ENCODE measurements at places on chromosomes 13 and 19.

GRCh38 chr19:47435196-47435595, 15.9 kb upstream of the MEIS3 start:
- no peak for DNase-seq

- no peak for DNase-seq
Measured at GRCh38 chr13:76958841-76959432, 10.6 kb downstream of the ACOD1 start.

DNA sequence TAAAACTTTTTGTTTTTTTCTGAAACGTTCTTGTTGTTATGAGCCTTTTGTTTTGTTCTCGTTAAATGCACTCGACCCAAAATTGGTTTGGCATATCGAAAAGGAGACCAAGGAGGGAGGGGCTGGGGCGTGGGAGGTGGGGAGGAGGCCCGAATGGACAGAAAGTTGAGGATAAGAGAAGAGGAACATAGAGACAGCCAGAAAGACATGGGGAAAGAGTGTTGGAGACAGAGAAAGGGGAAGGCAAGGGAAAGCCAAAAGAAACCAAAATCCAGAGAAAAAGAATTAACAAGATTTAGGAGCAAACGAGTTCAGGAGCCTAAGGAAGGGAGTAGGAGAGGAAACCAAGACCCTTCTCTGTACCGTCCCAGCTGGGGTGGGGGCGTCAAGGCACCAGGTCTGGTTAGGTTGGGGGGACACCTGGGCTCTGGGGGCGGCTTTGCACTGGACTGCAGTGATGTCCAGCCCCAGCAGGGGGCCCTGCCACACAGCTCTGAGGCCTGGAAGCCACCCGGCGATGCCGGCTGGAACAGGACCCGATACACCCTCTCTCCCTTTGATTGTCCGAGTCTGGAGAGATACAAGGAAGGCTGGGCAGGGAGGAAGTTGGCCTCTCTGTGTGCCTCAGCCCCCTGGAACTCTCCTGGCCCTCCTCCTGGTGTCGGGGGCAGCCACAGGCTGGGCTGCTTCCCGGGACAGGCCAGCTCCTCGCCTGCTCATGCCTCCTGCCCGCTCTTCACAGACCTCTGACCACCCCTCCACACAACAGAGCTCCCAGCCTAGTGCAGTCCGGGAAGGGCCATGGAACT, 11.6 kb upstream of the ASF1B start:
- DNase-seq = peak; percentile 82

- no peak for DNase-seq
Measured at GRCh38 chr13:103203735-103204330, 137.6 kb upstream of the SLC10A2 start.

DNA sequence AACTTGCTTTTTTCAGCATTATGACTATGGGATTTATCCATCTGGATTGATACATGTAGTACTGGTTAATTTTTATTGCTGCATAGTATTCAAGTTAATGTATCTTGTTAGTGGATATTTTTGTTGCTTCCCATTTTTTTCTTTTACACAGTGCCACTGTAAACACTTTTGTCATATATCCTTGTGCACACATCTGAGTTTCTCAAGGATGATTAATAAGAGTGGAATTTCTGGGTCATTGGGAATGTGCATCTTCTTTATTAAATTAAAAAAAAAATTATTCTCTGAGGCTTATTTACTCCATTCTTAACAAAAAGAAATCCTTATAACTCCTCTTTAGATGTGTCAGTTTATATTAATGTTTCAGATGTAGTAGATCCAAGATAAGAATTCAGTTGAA, 27.3 kb downstream of the B3GLCT start:
- no peak for DNase-seq

DNA sequence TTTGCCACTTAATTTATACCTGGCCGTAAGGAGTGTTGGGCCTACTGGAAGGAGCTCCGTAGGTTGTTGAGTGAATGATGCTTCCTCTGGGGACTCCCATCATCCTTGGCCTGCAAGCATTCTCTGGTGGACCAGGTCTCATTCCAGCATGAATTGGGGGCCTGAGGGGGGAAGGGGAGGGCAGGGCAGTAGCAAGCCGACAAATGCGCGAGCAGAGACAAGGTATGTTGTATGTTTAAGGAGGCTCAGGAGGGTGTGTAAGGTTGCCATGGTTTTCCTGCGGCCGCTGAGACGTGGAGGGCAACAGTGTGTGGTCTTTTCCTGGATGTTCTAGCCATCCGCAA, 749 bp downstream of the ZNF264 start:
- DNase-seq = no peak

DNA sequence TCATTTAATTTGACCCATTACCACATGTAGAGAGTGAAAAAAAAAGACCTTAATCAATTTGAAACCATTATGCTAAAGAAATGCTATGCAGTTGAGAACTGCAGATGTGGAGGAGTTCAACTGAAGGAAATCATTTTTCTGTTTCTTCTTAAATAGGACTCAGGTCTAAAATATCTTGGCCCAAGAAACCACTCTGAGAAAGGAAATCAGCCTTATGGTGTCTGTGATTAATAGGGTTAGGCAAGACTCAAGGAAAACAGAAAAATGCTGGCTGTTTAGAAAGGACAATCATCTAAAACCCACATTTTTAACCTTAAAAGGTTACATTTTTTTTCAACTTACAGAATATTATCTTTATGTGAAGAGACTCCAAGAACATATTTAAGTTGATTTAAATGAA, 1.9 kb upstream of the SLITRK1 start:
- DNase-seq = no peak

- DNase-seq = no peak
Measured at GRCh38 chr19:33660410-33661124, 38.8 kb downstream of the CHST8 start.

DNA sequence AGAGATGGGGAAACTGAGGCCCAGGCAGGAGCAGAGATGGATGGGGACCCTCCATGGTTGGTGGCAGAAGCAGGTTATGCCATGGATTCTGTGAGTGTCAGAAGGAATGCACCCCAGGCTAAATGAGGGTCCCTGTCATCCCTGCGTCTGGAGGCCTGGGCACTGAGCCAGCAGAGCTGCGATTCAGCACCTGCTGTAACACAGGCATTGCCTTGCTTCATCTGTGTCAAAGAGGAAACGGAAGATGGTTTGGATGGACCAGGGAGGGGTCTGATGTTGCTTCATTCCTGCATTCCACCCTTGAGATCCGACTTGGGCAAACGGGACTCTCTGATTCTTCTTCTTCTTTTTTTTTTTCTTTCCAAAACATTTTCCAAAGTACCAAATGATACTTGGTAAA, 1.2 kb downstream of the C5AR1 start:
- no peak for DNase-seq

DNA sequence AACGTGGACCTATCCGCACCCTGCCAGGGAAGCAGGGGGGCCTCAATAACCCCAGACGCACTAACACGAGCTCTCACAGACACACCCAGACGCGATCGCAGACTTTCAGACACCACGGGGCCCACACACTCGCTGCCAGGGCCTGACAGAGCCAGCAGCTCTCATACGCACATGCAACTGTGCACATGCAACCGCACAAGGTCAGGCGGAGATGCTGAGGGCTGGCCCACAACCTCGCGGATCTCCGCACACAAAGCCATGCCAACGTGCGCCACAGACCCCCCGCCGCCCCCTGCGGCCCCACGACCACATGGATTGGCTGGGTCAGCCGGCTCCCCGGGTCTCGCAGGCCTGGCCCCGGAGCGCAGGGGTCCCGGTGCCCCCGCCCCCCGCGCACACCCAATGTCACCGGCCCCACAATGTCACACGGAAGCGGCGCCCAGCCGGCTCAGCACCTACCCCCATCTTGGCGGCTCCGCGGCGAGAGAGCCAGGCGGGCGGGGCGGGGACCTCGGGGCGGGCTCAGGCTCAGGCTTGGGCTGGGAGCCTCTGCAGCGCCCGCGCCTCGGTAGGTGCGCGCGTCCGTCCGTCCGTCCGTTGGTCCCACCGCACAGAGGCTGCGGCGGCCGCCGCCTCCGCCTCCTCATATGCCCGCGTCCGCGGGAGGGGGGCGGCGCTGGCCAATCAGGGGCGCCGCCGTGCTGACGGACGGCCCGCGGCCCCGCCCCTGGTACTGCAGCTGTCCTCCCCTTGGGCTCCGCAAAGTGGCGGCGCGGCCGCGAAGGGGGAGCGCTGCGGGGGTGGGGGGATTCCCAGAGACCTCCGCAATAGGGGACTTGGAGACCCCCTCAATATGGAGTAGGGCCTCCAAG, at the start of gene ATP1A3:
ATP1A3 (minus strand) TSS at position 619 of the 872 bp plus-strand sequence; CDS start at position 465, 154 bp downstream.
- DNase-seq = peak; percentile 86

DNA sequence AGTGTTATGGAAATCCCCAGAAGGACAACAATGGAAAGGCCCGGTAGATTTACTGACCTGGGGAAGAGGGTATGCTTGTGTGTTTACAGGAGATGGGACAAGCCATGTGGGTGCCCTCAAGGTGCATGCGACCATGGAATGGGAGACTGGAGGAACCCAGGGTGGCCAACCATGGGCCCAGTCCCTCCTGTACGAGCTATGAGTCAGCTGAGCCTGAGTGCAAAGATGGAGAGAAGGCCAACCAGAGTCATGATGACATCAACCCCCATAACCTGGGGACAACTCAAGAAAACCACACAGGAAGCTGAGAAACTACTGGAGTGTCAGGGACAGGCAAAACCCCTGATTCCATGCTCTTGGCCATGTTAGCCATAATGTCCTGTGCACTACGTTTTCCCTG, 7.8 kb downstream of the ZNF350 start:
- no peak for DNase-seq
